Panc1 (cell line): ENCODE measurements at places on chromosomes 5 and 9.

- H3K36me3 ChIP-seq, result no peaks in the 10 kb centered on the region
- no peak overlapping the region for H3K4me3 ChIP-seq
- no peaks in the 10 kb centered on the region for H3K27me3 ChIP-seq
- peaks cover 12% of the 10 kb centered on the region for H3K4me1 ChIP-seq
- no peak overlapping the region for H3K27ac ChIP-seq
Measured at GRCh38 chr9:124214596-124215367, 43.0 kb upstream of the NEK6 start.

DNA sequence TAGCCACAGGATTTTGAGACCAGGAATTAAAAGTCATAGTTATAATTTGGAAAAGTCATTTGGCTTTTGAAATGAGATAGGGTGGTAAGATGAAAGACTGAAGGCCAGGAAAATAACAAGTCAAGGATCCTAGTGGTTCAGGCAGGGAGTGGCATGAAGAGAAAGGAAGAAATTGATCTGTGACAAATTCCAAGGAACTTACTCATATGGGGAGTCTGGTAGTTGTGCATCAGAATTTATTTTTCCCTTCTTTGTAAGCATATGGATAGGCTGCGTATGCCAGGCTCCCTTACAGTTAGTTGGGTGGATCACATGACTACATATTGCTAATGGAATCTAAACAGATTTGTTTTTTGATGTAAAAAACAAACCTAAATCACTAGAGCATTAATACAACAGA lies 21.0 kb downstream of the ISL1 start:
- no peaks in the 10 kb centered on the region for H3K4me1 ChIP-seq
- no peak overlapping the region for H3K4me3 ChIP-seq
- no peak overlapping the region for H3K27ac ChIP-seq
- H3K27me3 ChIP-seq, result no peaks in the 10 kb centered on the region

- H3K27me3 ChIP-seq, result no peaks in the 10 kb centered on the region
- no peaks in the 10 kb centered on the region for H3K4me1 ChIP-seq
- H3K4me3 ChIP-seq, result no peak overlapping the region
- H3K36me3 ChIP-seq, result peaks cover 13% of the 10 kb centered on the region
Measured at GRCh38 chr5:72296256-72296655, 23.8 kb downstream of the MRPS27 start.

GRCh38 chr9:36530224-36530623 lies 42.5 kb upstream of the MELK start:
- no peak overlapping the region for H3K27ac ChIP-seq
- no peaks in the 10 kb centered on the region for H3K27me3 ChIP-seq
- no peak overlapping the region for H3K4me3 ChIP-seq
- no peaks in the 10 kb centered on the region for H3K4me1 ChIP-seq
- DNase-seq, result no peak

GRCh38 chr9:76321195-76321828 lies 72.9 kb downstream of the RFK start:
- no peaks in the 10 kb centered on the region for H3K4me1 ChIP-seq
- H3K27ac ChIP-seq, result no peak overlapping the region
- H3K27me3 ChIP-seq, result no peaks in the 10 kb centered on the region
- no peaks in the 10 kb centered on the region for H3K36me3 ChIP-seq
- no peak for DNase-seq

DNA sequence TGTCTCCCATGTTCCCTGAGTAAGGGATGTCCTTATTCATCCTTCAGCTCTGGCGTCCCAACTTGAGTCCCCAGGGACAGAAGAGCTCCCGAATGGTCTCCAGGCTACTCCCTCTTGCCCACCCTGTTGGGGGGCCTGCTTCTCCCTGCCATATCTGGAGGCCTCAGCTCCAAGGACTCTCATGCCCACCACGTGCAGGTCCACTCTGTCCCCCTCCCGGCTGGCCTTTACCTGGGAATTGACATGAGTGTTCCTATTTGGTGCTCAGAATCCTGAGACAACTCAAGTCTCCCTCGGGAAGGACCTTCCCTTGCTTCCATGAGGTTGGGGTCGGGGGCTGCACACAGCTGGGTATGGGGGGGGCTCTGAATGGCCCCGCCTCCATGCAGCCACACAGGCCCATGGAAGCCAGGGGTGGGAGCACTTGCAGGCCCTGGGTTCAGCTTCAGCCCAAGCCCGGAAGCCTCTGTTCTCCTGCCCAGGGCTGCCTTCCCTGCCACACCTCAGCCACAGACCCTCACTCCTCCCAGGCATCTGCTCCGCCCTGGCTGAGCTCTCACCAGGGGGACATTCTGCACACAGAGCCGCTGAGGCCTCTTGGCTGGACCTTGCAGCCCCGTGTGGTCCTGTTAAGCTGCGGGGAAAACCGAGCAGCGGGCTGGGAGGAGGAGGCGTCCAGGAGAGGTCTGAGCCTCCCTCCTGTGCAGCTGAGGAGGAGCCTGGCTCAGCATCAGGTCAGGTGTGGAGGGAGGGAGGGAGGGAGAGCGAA lies 121.9 kb downstream of the PHF2 start:
- DNase-seq, result no peak
- no peak overlapping the region for H3K27ac ChIP-seq
- no peaks in the 10 kb centered on the region for H3K4me1 ChIP-seq
- H3K27me3 ChIP-seq, result no peaks in the 10 kb centered on the region; the same call in 1 of the 2 replicates

GRCh38 chr9:35748858-35749514 lies at the start of the genes GBA2 and RGP1:
Gene GBA2 (minus strand): TSS chr9:35749228. CDS start chr9:35748704, 524 bp downstream.
Gene RGP1 (plus strand): TSS chr9:35749287. CDS start chr9:35749756, 469 bp downstream.
- peak within 1 kb of the TSS; percentile 95 for H3K4me3 ChIP-seq
- peaks cover 3% of the 10 kb centered on the region for H3K36me3 ChIP-seq
- H3K27ac ChIP-seq, result peak within 1 kb of the TSS; percentile 94
- H3K27me3 ChIP-seq, result no peaks in the 10 kb centered on the region
- peaks cover 22% of the 10 kb centered on the region; the same call in 1 of the 2 replicates for H3K4me1 ChIP-seq

DNA sequence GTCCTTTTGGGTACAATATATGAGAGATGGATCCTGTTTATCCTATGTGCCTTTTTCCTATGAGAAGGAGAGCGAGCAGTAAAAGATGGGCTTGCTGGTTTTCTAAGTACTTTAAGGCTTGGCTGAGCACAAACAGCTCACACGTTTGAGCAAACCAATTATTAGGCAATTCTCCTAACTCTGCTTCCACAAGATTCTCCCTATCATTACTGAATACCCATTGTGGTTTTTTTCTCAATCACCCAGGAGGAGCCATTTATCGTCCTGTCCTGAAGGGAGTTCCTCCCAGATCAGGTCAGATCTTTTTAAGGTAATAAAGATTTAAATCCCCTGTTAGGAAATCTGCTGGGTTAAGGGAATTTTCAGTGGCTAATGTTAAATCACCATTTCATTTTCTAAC lies 19.4 kb upstream of the C1QTNF3 start:
- H3K36me3 ChIP-seq, result no peaks in the 10 kb centered on the region
- no peaks in the 10 kb centered on the region for H3K27me3 ChIP-seq
- no peak for DNase-seq
- no peaks in the 10 kb centered on the region for H3K4me1 ChIP-seq

DNA sequence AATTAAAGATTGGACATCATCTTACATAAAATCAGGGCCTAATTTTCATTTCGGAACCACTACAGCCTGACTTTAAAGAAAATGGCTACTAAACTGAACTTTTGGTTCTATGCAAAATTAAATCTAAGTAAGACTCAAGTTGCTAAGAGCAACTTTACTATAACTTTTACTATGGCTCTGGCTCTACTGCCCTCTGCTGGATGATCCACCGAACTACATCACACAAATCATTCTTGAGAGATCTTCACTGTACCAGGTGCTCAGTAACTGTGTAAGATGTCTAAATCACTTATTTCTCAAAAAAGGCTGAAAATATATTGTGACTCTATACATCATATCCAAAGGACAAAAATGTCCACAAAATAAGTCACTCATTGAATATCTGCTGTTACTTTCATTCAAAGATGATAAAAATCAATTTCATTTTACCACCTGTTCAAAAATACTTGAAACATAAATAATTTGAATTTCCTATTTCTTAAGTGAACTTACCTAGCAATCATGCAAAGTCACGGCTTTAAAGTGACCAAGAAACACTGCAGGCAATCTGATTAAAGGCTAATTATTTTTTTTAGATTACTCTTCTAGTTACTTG lies 13.5 kb downstream of the MOCS2 start:
- H3K27ac ChIP-seq, result no peak overlapping the region
- H3K27me3 ChIP-seq, result no peaks in the 10 kb centered on the region
- H3K36me3 ChIP-seq, result peaks cover 20% of the 10 kb centered on the region; the same call in 1 of the 2 replicates
- peak; percentile 73 for DNase-seq
- H3K4me1 ChIP-seq, result peaks cover 11% of the 10 kb centered on the region

DNA sequence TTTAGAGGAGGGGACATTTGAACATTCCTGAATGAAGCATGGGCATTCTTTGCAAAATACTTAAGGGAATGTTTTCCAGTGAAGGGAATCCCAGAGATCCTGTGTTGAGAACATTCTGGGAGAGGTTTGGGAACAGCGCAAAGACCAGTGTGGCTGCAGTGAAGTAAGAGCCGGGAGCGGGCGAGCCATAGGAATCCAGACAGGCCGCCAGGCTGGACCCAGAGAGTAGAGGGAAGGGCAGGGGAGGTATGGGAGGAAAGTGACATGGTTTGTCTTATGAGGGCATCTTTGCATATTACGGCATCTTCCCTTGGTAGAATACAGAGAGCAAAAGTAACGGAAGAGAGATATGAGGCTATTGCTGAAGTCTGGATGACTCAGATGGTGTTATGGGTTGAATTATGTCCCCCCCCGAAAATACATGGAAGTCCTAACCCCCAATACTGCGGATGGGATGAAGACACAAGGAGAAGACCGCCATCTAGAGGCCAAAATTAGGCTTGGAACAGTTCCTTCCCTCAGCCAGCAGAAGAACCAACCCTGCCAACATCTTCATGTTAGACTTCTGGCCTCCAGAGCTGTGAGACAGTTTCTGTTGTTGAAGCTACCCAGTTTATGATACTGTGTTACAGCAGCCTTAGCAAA lies 268.2 kb downstream of the MAST4 start:
- H3K4me3 ChIP-seq, result no peak overlapping the region
- H3K27me3 ChIP-seq, result no peaks in the 10 kb centered on the region; the same call in 1 of the 2 replicates
- H3K4me1 ChIP-seq, result no peaks in the 10 kb centered on the region
- H3K27ac ChIP-seq, result no peak overlapping the region
- DNase-seq, result no peak
- no peaks in the 10 kb centered on the region for H3K36me3 ChIP-seq

GRCh38 chr9:91276513-91276912 lies 85.2 kb downstream of the AUH start:
- no peaks in the 10 kb centered on the region for H3K27me3 ChIP-seq
- no peak overlapping the region for H3K4me3 ChIP-seq
- H3K27ac ChIP-seq, result no peak overlapping the region

GRCh38 chr9:77562019-77562748 lies 85.9 kb downstream of the GNA14 start:
- H3K4me3 ChIP-seq, result no peak overlapping the region
- no peak for DNase-seq
- no peak overlapping the region for H3K27ac ChIP-seq
- no peaks in the 10 kb centered on the region for H3K36me3 ChIP-seq

DNA sequence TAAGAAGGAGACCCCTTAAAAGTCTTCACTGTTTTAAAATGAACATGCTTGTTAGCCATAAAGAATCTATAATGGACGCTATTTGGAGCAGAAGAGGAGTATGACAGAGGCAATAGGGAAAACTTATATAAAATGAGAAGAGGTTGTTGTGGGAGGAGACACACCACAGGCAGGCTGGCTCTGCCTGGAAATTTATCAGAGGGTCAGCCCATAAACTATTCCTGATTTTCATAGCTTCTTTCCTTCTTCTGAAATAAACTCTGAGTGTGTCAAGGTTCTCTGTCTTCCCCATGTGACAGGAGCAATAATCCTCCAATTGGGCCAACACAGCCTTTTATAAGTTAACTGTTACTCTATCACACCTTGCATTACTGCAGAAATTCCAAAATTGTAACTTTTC lies 19.6 kb upstream of the RUSC2 start:
- no peaks in the 10 kb centered on the region for H3K36me3 ChIP-seq
- H3K4me1 ChIP-seq, result no peaks in the 10 kb centered on the region
- H3K4me3 ChIP-seq, result no peak overlapping the region
- DNase-seq, result no peak

DNA sequence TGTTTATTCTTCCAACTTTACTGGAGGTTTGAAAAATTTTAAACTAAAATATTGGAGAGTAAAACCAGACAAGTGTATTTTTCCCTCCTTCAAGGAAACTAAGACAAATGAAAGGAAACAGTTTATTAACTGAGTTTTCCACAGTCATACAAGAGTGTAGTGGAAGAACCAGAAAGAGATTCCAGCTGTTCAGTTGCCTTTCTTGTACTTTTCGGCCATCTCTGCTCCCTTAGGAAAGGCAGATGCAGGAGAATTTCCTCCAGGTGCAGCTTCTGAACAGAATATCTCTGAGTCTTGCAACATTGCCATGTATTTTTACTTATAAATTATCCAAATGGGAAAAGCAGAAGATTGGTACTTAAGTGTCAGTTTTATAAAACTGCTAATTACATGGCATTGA lies 217.1 kb downstream of the MAST4 start:
- H3K4me3 ChIP-seq, result no peak overlapping the region
- H3K27ac ChIP-seq, result no peak overlapping the region
- no peaks in the 10 kb centered on the region for H3K4me1 ChIP-seq

DNA sequence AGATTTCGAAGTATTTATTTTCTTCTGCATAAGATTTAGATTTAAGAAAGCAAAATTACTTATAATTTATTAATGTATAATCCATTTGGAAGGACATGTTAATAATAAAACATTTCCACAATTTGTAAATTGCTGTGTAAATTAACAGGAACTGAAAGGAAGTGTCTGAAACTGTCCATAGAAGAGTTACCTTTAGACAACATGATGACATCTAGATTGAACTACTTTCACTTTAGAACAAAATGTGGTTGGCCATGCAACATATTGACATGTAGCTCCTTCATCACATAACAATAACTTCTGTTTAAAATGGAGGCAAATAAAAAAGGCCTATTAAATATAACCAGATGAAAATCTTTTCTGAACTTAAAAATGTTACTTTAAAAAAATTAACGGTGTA lies 1849.5 kb upstream of the ACO1 start:
- no peaks in the 10 kb centered on the region for H3K27me3 ChIP-seq
- H3K4me3 ChIP-seq, result no peak overlapping the region
- no peak overlapping the region for H3K27ac ChIP-seq

- no peak overlapping the region for H3K27ac ChIP-seq
- H3K4me1 ChIP-seq, result no peaks in the 10 kb centered on the region
- H3K27me3 ChIP-seq, result no peaks in the 10 kb centered on the region
Measured at GRCh38 chr9:82149501-82149946, 161.0 kb downstream of the SPATA31D1 start.

GRCh38 chr5:76663573-76663972 lies 40.4 kb upstream of the F2RL2 start:
- DNase-seq, result no peak
- no peaks in the 10 kb centered on the region for H3K27me3 ChIP-seq
- H3K36me3 ChIP-seq, result no peaks in the 10 kb centered on the region
- H3K4me3 ChIP-seq, result no peak overlapping the region
- no peak overlapping the region for H3K27ac ChIP-seq

- H3K4me3 ChIP-seq, result no peak overlapping the region
- DNase-seq, result no peak
- H3K36me3 ChIP-seq, result no peaks in the 10 kb centered on the region
- H3K27me3 ChIP-seq, result no peaks in the 10 kb centered on the region
- no peak overlapping the region for H3K27ac ChIP-seq
Measured at GRCh38 chr5:84573017-84573712, 188.5 kb upstream of the EDIL3 start.

DNA sequence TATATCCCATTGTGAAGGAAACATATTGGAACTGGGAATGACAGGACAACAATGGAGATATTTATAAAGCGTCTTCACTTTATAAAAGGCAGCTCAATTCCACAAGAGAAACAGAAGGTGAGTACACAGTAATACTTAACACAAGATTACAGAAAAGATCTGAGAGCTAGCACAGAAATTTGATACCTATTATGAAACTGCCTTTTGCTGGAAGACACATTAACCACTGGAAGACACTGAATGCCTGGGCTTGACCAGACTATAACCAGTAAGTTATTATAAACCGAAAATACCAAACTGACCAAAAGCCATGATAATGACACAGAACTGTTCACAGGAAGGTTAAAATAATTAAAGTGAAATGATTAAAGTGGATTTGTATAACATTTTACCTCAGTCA lies 195.4 kb downstream of the NR2F1-AS1 start:
- H3K36me3 ChIP-seq, result no peaks in the 10 kb centered on the region
- no peak for DNase-seq
- H3K4me1 ChIP-seq, result no peaks in the 10 kb centered on the region
- H3K4me3 ChIP-seq, result no peak overlapping the region
